Epithelial cell of esophagus (primary cell): ENCODE measurements at places on chromosomes 2 and 18.

DNA sequence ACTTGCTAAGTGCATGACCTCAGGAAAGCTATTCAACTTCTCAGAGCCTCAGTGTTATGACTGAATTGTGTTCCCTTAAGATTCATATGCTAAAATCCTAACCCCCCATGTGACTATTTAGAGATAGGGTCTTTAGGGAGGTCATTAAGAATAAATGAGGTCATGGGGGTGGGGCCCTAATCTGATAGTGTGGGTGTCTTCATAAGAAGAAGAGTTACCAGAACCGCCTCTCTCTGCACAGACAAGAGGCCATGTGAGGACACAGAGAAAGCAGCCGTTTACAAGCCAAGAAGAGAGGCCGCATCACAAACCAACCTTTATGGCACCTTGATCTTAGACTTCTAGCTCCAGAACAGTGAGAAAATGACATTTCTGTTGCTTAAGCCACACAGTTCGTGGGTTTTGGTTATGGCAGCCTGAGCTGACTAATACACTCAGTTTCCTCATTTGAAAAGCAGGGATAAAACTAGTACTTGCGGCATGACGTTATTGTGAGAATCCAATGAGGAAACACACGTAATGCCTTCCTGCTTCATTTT lies 9.9 kb downstream of the SH2D6 start:
- no peak for DNase-seq

DNA sequence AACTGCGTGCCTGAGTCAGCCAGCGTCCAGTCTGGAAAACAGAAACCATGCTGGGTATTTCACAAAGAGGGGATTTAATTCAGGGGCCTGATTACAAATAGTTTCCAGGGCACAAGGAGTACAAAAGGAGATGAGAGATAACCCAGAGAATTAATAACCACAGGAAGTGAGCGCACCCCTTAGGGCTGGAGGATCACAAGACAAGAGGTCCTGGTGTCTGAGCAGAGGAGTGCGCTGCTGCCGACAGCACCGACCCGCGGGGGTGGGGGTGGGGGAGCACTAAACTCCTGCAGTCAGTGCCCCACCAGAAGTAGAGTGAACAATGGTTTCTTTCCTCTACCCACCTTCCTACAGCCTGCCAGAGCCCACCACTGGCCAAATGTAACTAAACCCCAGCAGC lies 20.8 kb upstream of the MAL start:
- no peak for DNase-seq

DNA sequence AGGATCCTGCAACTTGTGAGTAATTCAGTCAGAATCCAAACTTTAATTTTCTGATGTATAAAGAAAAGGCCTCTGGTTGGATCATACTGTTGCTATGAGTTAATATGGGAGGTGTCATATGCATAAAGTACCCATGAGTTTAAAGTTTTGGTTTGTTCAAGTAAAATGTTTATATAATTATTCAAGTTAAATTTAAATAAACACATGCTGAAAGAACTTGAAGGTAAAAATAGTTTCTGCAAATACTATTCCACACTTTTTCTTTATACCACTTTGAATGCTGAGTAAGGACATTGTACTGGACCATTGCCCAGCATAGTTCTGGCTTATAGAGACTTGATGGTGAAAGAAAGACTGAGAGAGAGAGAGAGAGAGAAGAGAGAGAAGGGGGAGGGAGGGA lies 30.7 kb downstream of the PKP4 start:
- no peak for DNase-seq

- peak; percentile 95 for DNase-seq
These were observed 841.6 kb downstream of the TRIB2 start for GRCh38 chr2:13558368-13558767.

- DNase-seq: no peak
These were observed 619.3 kb downstream of the TRIB2 start for GRCh38 chr2:13335862-13336535.

- no peak for DNase-seq
These were observed 138.3 kb upstream of the CYP1B1 start for GRCh38 chr2:38214209-38214717.

DNA sequence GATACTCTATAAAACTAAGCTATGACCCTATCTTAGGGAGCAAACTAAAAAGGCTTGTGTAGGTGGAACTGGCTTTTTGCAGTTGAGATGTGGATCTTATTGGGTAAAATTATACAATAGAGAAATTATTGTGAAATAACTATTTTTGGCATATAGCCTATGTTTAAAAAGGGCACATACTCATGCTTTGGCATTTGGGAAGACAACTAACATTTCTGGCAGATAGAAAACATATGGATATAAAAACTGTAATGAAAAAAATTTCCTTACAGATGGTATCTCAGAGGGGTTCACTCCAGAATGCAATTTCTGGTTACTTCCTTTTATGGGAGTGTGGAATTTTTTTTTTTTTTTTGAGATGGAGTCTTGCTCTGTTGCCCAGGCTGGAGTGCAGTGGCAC lies 120.1 kb upstream of the CCDC195 start:
- DNase-seq: no peak

- DNase-seq: no peak
These were observed 9.0 kb upstream of the AFTPH start for GRCh38 chr2:64515086-64515485.

DNA sequence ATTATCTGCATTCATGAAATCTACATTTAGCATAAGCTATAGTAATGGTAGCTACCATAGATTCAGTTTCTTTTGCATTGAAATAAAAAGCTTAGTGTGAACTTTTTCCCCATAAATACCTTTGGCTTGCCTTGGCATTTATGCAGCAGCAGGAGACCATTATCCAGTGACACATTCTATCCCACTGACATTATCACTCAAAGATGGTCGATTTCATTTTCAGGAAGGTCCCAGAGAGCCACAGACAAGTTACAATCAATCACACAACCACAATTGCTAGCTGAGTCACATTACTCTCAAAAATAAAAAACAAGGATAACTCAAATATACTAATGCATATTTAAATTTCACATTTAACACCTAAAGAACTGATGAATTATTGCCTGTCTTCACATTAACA lies 512.7 kb upstream of the CDH2 start:
- no peak for DNase-seq

DNA sequence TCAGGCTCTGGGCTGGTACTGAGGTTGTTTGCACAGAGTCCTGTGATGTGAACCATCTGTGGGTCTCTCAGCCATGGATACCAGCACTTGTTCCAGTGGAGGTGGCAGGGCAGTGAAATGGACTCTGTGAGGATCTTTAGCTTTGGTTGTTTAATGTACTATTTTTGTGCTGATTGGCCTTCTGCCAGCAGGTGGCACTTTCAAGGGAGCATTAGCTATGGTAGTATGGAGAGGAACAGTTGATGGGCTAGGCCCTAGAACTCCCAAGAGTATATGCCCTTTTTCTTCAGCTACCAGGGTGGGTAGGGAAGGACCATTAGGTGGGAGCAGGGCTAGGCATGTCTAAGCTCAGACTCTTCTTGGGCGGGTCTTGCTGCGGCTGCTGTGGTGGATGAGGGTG lies 257.0 kb upstream of the GYPC start:
- DNase-seq: no peak

DNA sequence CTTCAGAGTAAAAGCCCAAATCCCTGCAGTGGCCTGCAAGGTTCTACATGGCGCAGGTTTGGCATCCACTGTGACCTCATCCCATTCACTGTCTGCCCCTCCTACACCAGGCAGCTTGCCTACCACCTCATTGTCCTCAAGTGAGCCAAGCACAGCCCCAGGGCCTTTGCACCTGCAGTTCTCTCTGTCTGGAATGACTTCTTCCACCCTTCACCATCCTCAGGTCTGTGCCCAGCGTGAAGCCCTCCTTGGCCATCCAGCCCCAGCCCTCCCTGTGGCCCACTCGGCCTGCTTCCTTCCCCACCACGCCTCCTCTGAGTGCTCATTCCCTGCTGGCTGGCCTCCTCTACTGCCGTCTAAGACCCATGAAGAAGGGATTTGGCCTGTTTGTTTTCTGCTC lies 32.6 kb upstream of the UBE2F start:
- DNase-seq: no peak

DNA sequence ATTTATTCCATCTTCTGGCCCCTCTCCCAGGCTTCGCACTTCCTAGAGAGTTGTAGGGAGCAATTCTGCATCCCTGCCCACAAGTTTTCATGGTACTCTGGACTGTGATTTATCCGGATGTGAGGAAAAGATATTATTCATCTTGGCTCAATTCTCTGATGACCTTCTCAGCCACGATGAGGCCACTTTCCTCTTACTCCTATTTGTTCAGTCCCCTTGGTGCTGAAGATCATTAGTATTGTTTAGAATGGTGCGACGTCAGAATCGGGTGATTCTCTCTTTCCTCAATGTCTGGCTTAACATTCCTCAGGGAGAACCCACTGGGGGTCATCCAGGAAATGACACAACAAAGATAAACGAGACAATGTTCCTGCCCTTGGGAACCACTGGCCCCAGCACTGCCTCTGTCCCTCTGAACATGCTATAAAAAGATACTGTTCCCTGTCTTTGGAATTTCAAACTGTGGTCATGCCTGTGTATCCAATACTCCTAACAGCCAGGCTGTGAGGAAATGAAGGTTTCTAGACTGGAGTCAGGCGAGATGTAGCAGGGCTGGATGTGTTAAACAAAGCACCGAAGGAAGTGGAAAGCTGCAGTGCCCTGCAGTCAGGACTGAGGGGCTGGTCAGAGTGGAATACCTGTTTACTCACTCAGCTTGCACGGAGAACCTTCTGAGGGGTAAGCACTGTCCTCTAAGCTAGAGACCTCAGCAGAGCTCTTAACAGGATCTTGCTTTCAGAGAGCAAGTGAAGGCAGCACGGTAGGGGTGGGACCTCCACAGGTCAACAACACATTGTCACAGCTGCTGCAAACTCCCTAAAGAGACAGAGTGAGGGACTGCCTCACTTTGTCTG lies 12.9 kb upstream of the GLI2 start:
- DNase-seq: no peak

GRCh38 chr2:159526433-159526832 lies 89.9 kb downstream of the BAZ2B start:
- no peak for DNase-seq

- no peak for DNase-seq
These were observed 176.6 kb upstream of the SKOR2 start for GRCh38 chr18:47427923-47428637.

- DNase-seq: peak; percentile 62
These were observed 122.9 kb downstream of the TANC1 start for GRCh38 chr2:159091381-159091780.

DNA sequence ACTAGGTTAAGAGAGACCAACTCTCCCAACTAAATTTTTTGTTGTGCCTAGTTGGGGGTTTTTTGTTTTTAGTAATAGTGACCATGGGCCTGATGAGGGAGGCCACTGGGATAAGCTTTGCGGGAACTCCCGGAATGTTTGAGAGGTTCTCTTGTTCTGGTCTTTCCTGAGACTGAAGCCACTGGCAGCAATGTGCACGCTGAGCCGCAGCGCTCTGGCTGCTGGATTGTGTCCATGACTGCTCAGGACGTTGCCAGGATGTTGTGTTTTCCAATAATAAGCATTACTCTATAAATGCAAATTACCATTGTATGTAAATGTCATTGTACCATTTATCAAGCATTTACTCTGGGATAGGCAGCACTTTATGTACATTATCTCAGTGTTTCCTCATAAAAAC lies 126.1 kb downstream of the GALNT1 start:
- no peak for DNase-seq

DNA sequence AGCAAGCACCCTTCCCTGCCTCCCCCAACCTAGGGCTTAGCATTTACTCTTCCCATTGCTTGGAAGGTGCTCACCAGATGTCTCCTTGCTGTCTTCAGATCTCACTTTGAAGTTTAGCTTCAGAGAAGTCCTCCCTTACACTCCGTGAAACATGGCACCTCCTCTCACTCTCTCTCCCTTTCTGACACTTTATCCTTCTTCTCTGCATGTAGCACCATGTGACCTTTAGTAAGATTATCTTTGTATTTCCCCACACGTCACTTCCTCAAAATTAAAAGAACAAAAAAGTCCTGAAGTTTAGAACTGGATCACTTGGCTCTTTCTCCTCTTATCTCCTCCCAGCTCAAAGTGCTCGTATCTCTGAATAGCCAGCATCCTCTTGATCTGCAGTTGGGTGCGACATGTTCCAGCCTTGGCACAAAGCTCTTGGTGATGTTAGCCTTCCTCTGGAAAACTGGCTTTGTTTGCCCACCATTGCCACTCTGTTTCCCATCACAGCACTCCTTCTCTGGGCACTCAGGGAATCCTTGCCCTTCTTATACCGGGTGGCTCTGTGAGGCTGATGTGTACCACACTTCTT lies 40.6 kb upstream of the EPAS1 start:
- no peak for DNase-seq

- DNase-seq: peak; percentile 92
These were observed 23.6 kb downstream of the ANKRD44 start for GRCh38 chr2:197286805-197287595.

DNA sequence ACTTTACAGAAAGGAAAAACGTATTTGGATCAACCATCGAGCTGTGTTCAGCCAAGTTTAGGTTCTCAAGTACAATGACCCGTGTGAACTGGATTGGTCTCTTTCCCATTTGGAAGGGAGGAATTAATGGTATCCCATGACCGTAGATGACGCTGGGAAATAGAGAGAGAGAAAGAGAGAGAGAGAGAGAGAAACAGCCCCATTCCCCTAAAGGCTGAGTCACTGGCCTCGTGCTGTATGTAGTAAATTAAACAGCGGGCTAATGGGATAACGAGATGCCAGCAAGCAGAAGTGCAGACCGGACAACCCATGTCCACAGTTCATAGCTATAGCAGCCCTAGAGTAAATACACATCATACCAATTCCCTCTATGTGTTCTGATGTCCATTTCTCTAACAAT lies 99.6 kb downstream of the BCL11A start:
- DNase-seq: no peak

GRCh38 chr2:237378650-237379049 lies 35.3 kb downstream of the COL6A3 start:
- DNase-seq: no peak

DNA sequence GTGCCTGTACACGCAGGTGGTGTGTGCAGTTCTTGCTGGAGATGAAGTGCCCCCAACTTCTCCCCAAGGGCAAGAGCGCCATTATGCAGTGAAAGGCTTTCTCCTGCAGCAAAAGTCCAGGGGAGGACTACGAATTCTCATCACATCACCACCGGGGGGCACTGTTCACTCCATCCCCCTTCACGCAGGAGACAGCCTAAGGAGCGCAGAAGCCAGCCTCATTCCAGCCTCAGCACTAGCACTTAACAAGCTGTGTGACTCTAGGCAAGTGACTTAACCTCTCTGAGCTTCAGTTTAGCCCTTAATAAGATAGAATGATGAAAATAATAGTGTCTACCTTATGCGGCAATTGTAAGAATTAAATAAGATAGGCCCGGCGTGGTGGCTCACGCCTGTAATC lies 32.3 kb downstream of the DNMT3A start:
- peak; percentile 29 for DNase-seq

GRCh38 chr2:2892892-2893291 lies 484.7 kb downstream of the EIPR1 start:
- DNase-seq: no peak

DNA sequence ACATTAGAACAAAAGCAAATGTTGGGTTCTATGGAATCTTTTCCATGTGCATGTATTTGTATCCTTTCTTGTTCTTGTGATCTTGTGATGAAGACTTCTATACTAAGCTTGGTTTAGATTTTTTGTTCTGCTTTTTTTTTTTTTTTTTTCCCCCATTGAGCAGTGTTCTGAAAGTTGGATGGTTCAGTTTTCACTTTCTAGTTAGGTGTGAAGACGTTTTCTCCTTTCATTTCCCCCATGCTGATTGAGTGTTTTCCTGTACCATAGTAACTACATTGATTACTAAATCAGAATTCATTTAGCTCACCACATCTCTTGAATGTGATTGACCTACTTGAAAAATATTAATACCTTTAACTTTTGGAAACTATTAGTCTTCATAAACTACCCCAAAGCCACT lies 34.1 kb downstream of the NOP58 start:
- DNase-seq: no peak

- no peak for DNase-seq
These were observed 146.8 kb downstream of the LNPK start for GRCh38 chr2:175855236-175855635.
